ENCODE measurements at places on chromosomes 11 and 22.
A peak's percentile ranks its signal among the peaks of the same experiment; 100 is the strongest.

GRCh38 chr11:22640862-22641261 lies 15.2 kb upstream of the FANCF start:
- DNase-seq: no peak

DNA sequence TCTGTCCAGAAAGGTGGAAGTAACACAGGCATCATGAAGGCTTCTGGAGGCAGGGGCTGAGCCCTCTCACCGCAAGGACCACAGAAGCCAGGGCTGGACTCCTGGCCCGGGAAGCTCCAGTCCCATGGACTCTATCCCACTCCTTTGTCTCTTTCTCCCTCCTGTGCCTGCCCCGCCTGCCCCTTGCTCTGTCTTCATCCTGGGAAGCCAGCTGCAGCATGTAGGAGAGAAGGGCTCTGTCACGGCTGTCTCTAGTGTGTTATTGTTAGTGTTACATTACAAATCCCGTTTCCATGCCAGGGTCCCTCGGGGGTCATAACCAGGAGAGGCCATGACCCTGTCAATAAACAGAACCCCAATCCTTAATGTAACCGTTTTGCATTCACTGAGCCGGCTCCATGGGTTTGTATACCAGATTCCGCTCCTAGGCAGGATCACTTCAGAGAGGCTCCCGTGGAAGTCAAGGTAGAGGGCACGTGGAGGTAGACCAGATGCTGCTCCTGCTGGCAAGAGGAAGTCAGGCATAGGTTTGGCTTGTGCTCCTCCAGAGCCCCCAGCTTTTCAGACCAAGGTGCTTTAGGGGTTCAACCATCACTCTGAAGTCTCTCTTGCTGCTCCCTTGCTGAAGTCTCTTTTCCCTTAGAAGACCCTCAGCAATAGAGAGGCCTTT lies 293.2 kb downstream of the ETS1 start:
- no peak for DNase-seq

- DNase-seq: no peak
Observed at GRCh38 chr11:85540181-85540580, 87.0 kb downstream of the DLG2 start.

GRCh38 chr11:80718611-80719291 lies 1277.9 kb upstream of the TENM4 start:
- no peak for DNase-seq

GRCh38 chr22:42367980-42368378 lies 64.2 kb downstream of the NFAM1 start:
- DNase-seq: no peak

DNA sequence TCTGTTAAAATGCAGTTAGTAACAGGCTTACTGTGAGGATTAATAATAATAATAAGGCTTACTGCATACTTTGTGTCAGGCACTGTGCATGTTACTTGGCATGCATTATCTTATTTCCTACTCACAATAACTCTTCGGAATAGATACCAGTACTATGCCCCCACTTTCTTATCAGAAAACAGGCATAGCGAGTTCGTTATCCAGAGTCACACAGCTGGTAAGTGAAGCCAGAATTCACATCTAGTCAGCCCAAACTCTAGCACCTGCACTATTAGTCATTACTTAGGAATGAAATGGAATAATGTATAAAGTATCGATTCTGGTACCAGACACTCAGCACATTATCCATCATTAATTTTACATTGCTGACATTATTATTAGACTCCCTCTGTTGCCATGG lies 155.7 kb upstream of the BLID start:
- no peak for DNase-seq

DNA sequence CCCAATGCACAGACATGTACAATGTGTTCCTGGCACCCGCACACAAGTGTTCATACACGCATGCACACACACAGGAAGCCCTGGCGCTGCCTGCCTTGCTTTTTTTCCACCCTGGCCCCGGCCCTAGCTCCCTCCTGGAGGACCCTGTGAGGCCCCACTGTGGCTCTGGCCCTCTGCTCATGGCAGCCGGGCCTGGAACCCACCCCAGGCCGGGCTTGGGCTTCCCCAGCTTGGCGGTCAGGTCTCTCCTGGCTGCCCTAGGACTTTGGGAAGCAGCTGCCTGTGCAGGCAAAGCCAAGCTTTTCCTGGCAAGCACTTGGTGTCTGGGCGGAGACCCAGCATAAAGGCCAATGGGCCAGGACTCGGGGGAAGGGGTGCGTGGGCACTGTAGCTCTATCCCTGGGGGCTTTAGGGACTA lies 30.5 kb downstream of the CD82 start:
- no peak for DNase-seq

DNA sequence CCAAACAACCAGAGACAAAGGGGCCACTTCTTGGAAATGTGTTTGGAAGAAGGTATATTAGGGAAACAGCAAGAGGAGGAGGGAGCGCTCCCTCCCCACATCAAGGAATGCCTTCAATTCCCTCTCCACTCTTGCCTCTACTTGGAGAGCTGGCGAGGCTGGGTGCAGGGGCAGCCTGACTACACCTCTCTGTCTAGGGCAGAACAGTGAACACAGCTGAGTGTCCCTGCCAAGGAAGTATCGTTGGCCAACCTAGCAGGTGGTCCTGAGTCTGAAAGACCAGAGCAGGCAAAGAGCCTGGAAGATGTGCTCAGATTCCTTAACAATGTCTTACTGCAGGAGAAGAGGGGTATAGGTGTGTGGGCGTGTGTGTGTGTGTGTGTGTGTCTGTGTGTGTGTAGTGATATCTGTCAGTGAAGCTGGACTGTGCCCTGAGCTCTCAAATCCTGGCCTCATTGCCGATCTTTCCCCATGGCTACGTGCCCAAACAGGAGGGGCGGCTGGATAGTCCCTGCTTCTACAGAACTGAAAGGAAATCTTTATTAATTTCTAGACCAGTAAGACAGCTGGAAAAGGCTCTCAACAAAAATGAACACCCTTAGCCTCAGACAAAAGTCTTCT lies 46.8 kb downstream of the PAMR1 start:
- no peak for DNase-seq

DNA sequence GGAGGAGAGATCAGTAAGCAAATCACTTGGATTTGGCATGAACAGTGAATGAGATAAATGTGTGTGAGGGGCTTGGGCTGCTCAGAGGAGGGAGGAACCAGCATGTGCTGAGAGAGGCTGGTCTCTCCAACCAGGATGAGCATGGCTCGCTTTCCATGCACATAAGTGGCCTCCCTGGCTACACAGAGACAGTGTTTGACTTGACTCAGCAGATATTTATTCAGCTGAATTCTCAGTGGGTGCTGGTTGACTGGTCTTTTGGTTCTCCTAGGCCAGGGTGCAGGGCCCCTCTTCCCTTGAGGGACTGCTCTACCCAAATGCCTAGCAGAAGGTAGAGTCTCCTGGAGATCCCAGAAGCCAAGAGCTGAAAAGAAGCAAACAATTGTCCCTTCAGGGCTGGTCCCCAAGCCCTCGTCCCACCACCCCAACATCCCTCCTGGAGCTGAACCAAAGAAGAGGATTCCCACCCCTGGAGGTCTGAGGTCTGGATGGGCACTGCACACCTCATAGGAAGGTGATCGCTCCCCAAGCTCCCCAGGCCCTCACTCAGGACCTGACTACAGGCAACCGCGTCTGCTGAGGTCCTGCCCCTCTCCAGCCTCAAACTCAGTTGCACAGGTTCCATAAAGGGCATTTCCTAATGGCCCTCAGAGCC lies 3.3 kb upstream of the TRIM29 start:
- no peak for DNase-seq

- no peak for DNase-seq
Observed at GRCh38 chr11:58509748-58510147, 1.8 kb upstream of the OR5B21 start.

GRCh38 chr22:44575381-44576268 lies 77.6 kb upstream of the RTL6 start:
- peak; percentile 10 for DNase-seq

DNA sequence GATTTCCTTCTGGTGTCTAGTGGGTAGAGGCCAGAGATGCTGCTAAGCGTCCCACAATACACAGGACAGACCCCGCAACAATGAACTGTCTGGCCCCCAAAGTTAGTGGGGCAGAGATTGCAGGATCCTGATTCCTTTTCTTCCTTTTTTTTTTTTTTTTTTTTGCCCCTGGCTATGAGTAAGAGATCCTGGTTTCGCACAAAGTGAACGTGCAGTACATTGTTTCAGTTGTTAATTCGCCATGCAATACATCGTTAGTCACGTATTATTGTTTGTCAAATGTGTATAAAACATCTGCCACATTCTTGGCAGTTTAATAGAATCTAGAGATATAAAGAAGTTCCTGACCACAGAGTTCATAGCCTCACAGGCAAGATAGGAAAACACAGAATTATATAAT lies 20.2 kb downstream of the ST3GAL4 start:
- peak; percentile 84 for DNase-seq

DNA sequence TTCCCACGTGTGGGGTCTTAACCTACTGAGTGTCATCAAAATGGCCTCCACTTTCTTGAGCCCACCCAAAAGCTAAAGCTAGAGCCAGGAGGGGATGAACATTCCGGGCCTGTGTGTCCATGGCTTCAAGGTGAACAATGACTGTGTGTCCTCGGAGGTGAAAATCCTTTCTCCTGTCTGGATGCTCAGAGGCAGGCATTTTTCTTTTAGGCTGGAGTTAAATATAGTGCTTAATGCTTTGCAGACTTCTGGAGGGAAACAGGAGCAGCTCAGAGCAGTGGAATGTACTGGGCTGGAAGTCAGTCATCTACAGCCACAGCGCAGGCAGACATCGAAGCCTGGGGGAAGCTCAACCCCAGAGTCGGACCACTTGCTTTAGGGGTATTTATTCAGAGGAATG lies 68.6 kb upstream of the TMEM45B start:
- peak; percentile 4 for DNase-seq

DNA sequence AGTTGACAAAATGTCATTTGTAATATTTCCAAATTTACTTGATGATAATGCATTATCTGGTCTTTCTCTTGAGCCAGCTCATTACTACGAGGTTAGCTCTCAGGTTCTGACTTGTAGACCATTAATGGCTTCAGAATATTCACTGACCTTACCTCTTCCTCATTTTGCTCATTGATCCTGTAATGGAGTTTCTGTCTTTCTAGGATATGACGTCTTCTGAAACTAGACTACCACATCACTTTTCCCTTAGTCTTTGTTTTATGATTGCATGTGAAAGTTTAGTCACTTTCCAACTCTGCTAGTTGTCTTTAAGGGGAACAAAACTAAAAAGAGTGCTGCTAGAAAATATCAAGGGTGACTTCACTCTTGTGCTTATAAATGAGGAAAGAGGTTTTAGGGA lies 697.6 kb downstream of the JRKL start:
- DNase-seq: no peak

- DNase-seq: no peak
Observed at GRCh38 chr11:6604790-6605189, 1.2 kb downstream of the ILK start.

- peak; percentile 84 for DNase-seq
Observed at GRCh38 chr11:46346886-46347636, at the start of gene DGKZ. DGKZ (plus strand) TSS chr11:46347463; CDS start chr11:46347660, 197 bp downstream.

DNA sequence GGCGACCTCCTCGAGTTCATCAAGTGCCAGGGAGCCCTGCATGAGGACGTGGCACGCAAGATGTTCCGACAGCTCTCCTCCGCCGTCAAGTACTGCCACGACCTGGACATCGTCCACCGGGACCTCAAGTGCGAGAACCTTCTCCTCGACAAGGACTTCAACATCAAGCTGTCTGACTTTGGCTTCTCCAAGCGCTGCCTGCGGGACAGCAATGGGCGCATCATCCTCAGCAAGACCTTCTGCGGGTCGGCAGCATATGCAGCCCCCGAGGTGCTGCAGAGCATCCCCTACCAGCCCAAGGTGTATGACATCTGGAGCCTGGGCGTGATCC lies 542 bp downstream of the TSSK2 start:
- no peak for DNase-seq

- peak; percentile 57 for DNase-seq
Observed at GRCh38 chr22:20268279-20269012, at the start of gene RTN4R. RTN4R (minus strand) TSS chr22:20268318; CDS start chr22:20268092, 226 bp downstream.

GRCh38 chr11:63574856-63575602 lies 11.8 kb upstream of the PLAAT2 start:
- no peak for DNase-seq

- no peak for DNase-seq
Observed at GRCh38 chr22:33882991-33883390, 37.3 kb downstream of the LARGE1 start.

DNA sequence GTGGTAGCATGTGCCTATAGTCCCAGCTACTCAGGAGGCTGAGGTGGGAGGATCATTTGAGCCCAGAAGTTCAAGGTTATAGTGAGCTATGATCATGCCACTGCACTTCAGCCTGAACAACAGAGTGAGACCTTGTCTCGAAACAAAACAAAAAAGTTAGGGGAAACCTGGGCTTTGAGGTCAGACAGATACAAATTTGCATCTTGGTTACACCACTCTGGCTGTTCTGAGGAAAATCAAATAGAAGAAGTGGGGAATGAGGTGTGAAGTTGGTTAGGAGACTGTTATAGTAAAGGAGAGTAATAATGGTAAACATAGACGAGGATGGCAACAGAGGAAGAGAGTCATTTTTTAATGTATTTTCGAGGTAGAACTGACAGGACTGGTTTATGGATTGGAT lies 62.6 kb downstream of the PPME1 start:
- no peak for DNase-seq

- DNase-seq: no peak
Observed at GRCh38 chr11:66339686-66340483, 3.7 kb upstream of the RIN1 start.

GRCh38 chr11:112786886-112787530 lies 174.2 kb upstream of the NCAM1 start:
- no peak for DNase-seq

GRCh38 chr22:47540011-47540410 lies 777.6 kb downstream of the TBC1D22A start:
- DNase-seq: no peak
